ENCODE measurements at places on chromosomes 11 and 22. TPM values are rescaled to one million over a fixed set of nuclear protein-coding genes. Genes with fewer than 3 reads are reported as not detected.

TMEM225 gene
- not detected for total RNA-seq

GRCh38 chr11:124796312-124796711 is 3.9 kb downstream of the MSANTD2 start:
- H3K27ac ChIP-seq: no peak overlapping the region
- DNase-seq: no peak
- no peaks in the 10 kb centered on the region for H3K27me3 ChIP-seq
- no peaks in the 10 kb centered on the region for H3K36me3 ChIP-seq

DNA sequence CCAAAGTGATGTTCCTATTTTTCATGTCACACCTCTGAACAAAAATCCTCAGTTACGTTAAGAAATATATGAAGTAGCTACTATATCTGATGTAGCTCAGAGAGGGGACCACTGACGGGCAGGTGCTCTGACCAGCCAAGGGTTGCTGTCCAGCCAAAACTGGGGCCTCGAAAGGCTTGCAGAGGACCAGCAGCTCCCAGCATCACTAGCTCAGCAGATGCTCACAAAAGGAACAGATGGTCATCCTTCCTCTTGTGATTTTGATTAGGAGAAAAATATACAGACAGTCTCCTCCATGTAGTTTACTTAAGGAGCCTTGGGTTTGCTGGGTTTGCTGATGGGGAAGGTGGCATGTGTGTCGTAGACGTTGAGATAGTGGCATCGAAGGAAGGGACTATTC is 374.6 kb upstream of the B3GAT1 start:
- no peak overlapping the region for H3K27ac ChIP-seq
- no peak for DNase-seq
- H3K27me3 ChIP-seq: peaks cover 18% of the 10 kb centered on the region

DNA sequence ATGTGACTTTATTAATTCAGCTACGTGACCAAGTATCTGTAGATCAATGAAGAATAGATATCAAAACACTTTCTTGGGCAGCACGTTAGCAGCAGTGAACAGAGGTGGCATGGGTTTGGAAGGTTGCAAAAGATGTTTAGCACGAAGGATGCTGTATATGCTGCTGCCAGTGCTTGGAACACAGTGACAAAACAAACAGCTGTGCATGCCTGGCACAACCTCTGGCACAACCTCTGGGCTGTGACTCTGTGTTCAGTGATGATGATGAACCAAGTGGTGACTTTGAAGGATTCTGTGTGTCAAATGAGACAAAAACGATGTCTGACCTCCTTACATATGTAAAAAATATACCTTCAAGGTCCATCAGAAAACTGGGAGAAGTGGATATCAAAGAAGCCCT is 104.7 kb downstream of the TBC1D22A start:
- H3K4me3 ChIP-seq: no peak overlapping the region
- H3K27me3 ChIP-seq: no peaks in the 10 kb centered on the region
- no peaks in the 10 kb centered on the region for H3K4me1 ChIP-seq
- DNase-seq: no peak
- H3K36me3 ChIP-seq: peaks cover 73% of the 10 kb centered on the region

GRCh38 chr11:109512680-109513079 is 90.7 kb downstream of the C11orf87 start:
- no peak overlapping the region for H3K27ac ChIP-seq
- no peaks in the 10 kb centered on the region for H3K4me1 ChIP-seq
- no peaks in the 10 kb centered on the region for H3K27me3 ChIP-seq
- no peak for DNase-seq

GRCh38 chr11:62054484-62055121 is 69.2 kb upstream of the INCENP start:
- DNase-seq: peak; percentile 23
- no peak overlapping the region for H3K27ac ChIP-seq
- no peaks in the 10 kb centered on the region for H3K4me1 ChIP-seq
